ENCODE measurements at places on chromosomes 12 and 14.
A peak's percentile ranks its signal among the peaks of the same experiment; 100 is the strongest.

GRCh38 chr14:73789989-73790581 lies 61.5 kb upstream of the PTGR2 start:
- DNase-seq, result no peak

GRCh38 chr12:101634724-101635123 lies 40.0 kb downstream of the MYBPC1 start:
- no peak for DNase-seq

DNA sequence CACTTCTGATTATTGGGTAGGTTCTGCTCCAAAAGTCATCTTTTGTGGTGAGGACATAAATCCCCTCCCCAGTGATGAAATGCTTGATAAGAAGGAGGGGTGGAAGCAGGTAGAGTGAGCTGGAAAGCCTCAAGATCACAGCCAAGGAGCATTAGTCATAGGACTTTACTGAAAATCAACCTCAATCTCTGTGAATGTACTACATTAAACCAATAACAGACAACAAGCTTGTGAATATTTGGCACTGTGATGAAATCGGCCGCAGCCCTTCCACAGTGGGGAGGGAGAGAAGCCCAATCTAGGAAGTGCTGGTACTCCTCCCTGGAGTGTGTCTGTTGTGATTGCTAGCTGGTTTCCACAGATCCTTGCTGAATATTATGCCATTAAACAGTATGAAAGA lies 41.2 kb upstream of the PTCSC3 start:
- no peak for DNase-seq

- DNase-seq, result no peak
Observed at GRCh38 chr14:105145381-105146180, 23.0 kb downstream of the JAG2 start.

- DNase-seq, result no peak
Observed at GRCh38 chr12:104569346-104570173, 112.8 kb downstream of the CHST11 start.

GRCh38 chr14:72946491-72946890 lies 20.2 kb downstream of the DCAF4 start:
- no peak for DNase-seq

- DNase-seq, result no peak
Observed at GRCh38 chr14:32820682-32821081, 118.0 kb upstream of the NPAS3 start.

- no peak for DNase-seq
Observed at GRCh38 chr12:52965337-52965731, 16.4 kb downstream of the KRT18 start.

DNA sequence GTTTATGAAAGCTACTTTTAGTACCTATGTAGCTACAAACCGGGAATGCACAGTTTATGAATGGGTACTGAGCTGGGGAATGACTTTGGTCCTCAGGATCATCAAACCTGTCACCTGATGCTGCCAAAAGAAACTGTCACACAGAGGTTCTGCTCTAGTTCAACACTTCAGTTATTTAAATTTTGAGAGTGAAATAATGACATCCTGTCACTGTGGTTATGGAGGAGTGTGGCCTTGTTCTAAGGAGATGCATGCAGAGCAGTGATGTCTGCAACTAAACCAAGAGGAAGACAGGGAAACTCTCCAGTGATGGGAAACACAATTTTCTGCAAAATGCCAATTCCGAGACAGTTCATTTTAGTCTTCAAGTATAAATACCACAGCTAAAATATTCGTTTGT lies 4.8 kb upstream of the AEBP2 start:
- DNase-seq, result no peak

DNA sequence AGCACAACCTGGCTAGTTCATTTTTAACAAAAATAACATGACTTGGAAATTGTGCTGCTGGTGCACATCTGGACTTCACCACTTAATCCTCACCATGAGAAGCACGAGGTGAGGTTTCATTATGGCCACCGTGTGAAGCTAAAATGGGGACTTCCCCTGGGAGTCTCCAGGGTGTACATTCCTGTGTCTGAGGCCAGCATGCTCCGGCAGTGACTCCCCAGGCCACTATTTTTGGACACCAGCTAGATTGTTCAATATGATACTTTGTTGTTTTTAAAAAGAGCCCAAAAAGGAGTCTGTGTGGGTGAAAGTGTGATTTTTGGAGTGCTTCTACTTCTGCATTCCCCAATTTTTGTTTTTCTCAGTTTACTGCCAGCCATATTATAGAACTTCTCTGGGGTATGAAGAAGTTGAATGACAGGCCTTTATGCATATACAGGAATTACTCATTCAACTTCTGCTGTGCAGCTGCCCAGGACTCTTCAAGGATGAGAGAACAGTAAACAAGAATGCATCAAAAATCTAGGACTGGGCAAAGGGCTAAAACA lies 16.9 kb upstream of the AICDA start:
- no peak for DNase-seq

DNA sequence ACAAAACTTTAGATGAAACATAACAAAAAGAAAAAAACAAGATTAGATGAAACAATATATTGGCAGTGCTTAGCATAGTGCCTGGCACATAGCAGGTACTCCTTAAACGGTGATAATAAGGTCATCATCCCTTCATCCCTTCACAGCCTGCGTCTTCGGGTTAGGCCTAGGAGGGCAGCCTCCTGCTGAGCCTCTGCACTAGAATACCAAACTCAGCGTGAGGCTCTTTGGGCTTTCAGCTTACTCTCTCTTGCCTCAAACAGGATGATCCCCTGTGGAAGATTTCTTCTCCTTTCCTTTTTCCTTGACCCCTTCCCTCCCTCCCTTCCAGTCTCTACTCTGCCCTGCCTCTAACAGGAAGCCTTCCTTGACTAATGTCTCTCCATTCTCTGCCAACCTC lies 14.4 kb upstream of the FIGNL2 start:
- DNase-seq, result no peak

- DNase-seq, result no peak
Observed at GRCh38 chr12:87801860-87802720, 227.1 kb downstream of the C12orf50 start.

DNA sequence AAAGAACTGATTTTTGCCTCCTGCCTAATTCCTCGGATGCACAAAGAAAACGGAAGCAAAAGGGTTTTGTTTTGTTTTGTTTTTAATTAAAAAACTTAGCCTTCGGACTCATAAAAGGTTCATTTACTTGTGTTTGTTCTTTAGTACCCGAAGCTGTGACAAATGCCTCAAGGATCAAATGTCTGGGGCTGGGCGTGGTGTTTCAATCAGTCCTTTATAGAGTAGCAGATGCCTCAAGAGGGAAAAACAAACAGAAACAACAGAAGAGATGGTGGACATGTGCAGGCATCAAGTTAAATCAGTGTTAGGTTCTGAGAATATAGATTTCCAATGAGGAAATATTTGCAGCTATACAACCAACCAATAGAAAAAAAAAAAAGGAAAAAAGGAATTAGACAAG lies 1.6 kb upstream of the WIF1 start:
- DNase-seq, result no peak

DNA sequence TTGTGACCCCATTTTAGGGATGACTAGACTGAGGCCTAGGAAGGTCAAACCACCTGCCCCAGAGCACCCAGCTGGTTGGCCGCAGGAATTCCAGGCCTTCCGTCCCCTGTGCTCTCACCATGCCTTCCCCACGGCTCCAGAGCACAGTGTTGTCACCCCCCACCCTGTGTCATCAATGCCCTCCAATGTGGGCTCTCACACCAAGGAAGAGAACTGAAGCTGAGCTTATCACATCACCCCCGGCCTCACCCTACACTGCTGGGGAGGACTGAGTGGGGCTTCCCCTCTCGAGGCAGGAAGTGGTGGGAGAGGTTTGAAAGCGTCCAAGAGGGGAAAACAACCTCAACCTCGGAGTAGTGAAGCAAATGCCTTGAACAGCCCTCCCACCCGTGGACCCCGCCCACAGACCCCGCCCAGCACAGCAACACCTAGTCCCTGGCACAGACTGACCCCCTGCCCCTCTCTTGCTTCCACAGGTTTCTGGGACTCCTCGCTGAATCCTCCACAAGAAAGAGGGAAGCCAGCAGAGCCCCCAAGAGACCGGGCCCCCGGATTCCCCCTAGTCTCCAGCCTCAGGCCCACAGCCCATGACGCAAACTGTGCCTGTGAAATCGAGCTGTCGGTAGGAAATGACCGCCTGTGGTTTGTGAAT lies 97.2 kb downstream of the LGMN start:
- peak; percentile 75 for DNase-seq

GRCh38 chr12:63228853-63229252 lies 77.9 kb upstream of the AVPR1A start:
- no peak for DNase-seq

GRCh38 chr14:33786091-33786825 lies 164.6 kb downstream of the EGLN3 start:
- DNase-seq, result no peak

DNA sequence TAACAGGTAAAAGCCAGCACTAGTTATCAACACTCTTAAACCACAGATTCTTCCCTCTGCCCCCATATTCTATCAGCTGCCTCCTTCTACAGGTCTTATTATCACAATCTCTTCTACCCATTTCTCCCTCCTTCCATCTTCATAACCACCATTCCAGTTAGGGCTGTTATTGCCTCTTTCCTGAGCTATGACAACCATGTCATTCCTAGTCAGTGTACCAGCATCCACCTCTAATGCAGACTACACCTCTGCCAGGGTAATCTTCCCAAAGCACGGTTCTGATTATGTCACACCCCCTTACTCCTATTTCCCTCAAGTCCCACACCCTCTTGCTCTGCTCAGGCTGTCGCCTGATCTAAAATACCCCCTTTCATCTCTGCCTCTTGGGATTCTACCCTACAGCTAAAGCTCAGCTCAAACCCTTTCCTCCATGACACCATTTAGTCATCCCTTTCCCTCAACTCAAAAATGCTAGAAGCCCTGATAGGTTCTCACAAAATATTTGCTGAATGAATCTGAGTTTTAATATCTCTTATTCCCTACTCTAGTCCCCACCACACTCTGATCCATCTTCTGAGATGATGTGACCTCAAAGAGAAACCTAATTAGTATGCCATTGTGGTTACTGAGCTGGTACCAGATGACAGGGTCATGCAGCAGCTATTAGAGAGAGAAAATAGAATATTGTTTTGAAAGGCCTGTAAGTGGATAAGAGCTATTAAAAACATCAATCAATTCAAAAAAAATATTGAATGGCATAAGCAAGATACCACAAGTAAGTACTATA lies 11.7 kb downstream of the RACGAP1 start:
- no peak for DNase-seq

DNA sequence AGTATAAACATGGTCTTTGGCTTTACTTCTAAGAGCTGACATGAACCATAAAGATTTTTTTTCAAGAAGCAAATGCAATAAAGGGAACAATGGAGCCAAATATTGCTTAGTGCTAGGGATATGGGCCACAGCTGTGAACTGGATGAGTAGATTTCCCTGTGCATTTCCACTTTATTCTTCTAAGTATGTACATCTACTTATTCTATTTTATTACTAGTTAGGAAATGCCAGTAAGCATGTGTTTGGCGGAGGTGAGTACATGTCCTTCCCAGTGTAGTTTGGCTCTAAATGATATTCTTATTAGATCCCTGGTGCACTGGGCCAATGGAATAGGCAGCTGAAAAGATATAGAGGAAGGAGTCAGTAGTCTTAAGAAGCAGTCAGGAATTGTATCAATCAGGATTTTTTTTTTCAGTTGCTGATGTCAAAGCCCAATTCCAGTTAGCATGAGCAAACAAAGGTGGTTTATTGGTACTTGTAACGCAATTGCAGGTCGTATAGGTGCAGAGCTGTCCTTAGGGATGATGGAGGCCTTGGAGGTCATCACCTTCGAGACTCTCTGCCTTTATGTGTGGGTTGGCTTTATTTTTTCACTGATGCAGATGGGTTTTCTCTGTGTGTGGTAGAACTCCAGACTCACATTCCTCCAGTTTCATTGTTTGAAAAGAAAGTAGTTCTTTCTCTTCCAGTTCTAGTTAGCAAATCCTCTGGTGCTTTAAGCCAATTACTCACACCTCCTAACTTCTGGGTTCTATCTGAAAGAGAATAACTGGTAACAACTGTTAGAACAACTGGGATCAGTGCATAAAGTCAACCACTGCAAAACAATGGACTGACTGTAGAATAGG lies 139.0 kb upstream of the LRIG3 start:
- DNase-seq, result no peak

DNA sequence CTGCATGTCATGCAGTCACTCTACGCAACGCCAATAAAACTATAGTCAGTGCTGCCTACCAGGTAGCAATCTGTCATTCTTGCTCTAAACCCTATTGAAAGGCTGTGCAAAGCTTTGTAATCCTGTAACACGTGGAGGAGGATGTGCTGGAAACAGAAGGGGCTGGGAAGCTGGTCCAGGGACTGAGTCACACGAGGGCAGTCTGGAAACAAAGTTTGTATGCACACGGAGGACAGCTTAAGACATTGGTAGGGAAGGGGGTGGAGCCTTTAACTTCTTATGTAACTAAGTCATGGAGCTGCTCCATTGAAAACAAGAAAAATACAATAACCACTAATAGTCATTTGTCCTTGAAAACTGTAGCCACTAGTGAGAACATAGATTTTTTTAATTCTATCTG lies 128.0 kb downstream of the BCAT1 start:
- no peak for DNase-seq

DNA sequence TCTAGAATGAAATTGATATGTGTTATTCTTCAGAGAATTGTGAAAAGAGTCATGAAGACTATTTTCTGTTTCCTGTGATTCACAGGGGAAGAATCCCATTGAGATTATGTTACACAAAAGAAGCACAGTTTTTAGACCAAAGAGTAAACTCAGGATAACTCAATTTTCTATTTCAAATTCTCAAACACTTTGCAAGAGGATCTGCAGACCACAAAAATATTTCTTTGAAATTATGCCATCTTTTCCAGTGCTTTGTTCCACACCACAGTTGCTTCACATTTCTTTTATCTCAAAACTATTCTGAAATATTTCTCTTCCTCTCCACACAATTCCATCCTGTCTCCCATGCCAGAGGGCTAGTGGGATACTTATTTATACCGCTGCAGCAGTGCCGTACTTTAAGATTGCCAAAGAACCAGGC lies 188.9 kb upstream of the FOXG1 start:
- no peak for DNase-seq

DNA sequence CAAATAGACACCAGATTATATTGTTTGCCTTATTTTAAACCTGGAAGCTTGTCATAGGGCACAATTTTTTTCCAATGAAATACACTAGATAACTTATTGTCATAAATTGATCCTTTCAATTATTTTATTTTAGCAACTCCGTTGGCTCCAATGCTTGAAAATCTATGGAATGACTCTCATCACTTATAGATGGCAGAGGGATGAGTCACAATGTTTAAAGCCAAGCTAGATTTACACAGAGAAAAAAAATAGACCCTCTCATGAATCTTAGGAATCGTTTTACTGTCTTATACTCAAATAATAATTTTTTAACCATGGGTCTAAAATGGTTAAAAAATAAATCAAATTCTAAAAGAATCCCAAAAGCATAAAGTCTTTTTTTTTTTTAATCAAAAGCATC lies 1276.6 kb upstream of the FLRT2 start:
- no peak for DNase-seq

GRCh38 chr12:124318278-124319020 lies 23.6 kb downstream of the RFLNA start:
- no peak for DNase-seq

DNA sequence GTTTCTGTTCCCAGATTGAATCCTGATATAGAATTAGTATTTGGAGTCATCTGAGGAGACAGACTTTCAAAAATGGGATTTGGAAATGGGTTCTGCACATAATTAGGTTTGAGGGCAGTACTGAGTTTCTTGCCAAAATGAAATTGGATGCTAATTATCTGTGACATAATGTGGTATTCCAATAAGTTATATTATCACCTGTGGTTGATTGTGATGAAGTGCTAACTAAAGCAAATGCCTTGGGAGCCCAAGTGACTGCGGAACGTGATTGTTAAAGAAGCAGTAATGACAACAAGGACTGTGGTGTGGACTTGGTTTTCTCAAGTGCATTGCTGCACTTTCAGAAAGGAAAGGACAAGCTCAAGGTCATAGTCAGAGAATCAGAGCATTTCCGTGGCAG lies 337.0 kb downstream of the IPO8 start:
- DNase-seq, result no peak
